ENCODE measurements at places on chromosomes 12 and 14. TPM values are rescaled to one million over a fixed set of nuclear protein-coding genes. Genes with fewer than 3 reads are reported as not detected.

SERPINA12 gene
- not detected for total RNA-seq

BEST3 gene
- total RNA-seq = not detected

PZP gene
- total RNA-seq = not detected

- no peaks in the 10 kb centered on the region for H3K27me3 ChIP-seq
- H3K4me1 ChIP-seq = no peaks in the 10 kb centered on the region
- no peak for DNase-seq
- H3K36me3 ChIP-seq = peaks cover 25% of the 10 kb centered on the region
- H3K4me3 ChIP-seq = no peak overlapping the region
These were observed 202.3 kb upstream of the PRMT8 start for GRCh38 chr12:3288690-3289089.

AICDA gene
- total RNA-seq = not detected

DNA sequence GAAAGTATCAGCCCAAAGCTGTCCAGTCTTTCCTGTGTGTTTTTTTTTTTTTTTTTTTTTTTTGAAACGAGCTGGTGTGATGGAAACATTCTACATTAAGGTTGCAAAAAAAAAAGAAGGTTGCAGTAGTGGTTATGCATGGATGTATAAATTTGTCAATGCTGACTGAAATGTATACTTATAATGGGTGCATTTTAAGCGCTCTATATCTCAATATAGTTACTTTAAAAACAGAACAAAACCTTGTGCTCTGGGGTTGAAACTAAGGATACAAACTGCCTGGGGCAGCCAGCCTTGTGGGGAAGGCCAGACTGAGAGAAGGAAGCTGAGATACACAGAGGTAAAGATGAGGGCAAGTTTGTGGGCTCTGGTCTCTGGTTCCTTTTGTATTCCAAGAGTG is 87.3 kb upstream of the RMST start:
- no peak overlapping the region for H3K4me3 ChIP-seq
- no peaks in the 10 kb centered on the region for H3K36me3 ChIP-seq
- H3K4me1 ChIP-seq = no peaks in the 10 kb centered on the region
- DNase-seq = no peak
- H3K27me3 ChIP-seq = no peaks in the 10 kb centered on the region
- no peak overlapping the region for H3K27ac ChIP-seq

GRCh38 chr14:22602862-22603261 is 4.8 kb downstream of the ABHD4 start:
- peaks cover 62% of the 10 kb centered on the region for H3K36me3 ChIP-seq
- no peak for DNase-seq
- H3K27ac ChIP-seq = no peak overlapping the region
- H3K27me3 ChIP-seq = no peaks in the 10 kb centered on the region
- no peak overlapping the region for H3K4me3 ChIP-seq

DNA sequence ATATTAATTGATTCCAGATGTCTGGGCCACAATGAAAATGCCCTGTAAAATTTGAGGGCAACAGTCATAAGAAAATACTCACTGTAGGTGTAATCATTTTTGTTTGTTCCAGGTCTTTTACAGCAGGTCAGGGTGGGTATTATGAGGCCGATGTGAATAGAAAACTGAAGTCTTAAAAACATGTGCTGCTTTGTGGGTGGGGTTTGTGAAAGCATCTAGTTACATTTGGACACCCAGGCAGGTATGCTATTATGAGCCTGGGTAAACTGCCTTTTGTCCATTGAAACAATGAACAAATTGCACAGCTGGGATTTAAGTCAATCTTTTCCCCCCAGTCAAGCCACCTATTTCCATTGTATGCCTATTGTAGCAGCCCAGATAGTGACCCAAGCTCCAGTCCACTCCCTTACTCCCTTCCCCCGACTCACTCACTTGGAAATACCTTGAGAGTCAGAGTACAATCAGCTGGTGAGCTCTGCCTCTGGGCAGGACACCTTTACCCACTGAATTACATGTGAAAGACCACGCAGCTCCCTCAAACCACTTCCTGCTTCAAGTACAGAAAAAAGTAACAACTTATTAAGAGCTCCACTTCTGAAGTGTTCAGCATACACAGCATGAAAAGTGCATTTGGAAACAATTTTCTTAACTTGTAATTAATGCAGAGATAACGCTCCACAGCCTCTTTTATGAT is 1.8 kb downstream of the IGF1 start:
- peak overlapping the region; percentile 56 for H3K27ac ChIP-seq
- DNase-seq = no peak
- H3K27me3 ChIP-seq = no peaks in the 10 kb centered on the region
- peak overlapping the region; percentile 45 for H3K4me3 ChIP-seq

GRCh38 chr14:53103636-53104340 is 49.3 kb downstream of the DDHD1 start:
- no peak overlapping the region for H3K4me3 ChIP-seq
- no peaks in the 10 kb centered on the region for H3K27me3 ChIP-seq
- H3K36me3 ChIP-seq = no peaks in the 10 kb centered on the region
- no peak overlapping the region for H3K27ac ChIP-seq
- no peak for DNase-seq
